Right ventricle myocardium superior (tissue), 1 donor: ENCODE measurements at places on chromosomes 5 and 9.

DNA sequence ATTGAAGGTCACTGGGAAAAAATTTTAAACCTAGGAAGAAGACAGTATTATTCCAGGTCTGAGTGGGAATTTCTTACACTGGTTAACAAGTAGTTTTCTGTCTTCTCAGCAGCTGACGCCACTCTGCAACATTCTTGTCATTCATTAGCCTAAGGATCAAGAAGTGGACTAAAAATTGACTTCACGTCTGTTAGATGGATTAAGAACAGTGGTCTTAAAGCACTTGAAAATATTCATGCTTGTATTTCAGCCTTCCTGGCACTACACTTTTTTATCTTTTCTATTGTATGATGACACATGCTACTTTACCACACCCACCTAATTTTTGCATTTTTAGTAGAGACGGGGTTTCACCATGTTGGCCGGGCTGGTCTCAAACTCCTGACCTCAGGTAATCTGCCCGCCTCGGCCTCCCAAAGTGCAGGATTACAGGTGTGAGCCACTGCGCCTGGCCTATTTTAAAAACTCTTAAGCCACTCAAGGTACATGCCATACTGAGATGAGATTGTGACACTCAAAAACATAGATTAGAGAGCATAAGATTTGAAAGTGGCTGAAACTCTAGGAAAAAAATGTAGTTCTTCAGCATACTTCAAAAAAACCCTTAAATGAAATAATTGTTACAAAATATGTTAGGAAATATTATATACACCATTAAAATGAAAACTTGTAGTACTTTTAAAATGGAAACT lies 8.4 kb downstream of the MATR3 start:
- no peak for DNase-seq

GRCh38 chr5:80083101-80083890 lies 48.1 kb downstream of the THBS4 start:
- DNase-seq = peak; percentile 42

- no peak for DNase-seq
Observed at GRCh38 chr5:122770477-122770876, 4.4 kb upstream of the SNX2 start.

DNA sequence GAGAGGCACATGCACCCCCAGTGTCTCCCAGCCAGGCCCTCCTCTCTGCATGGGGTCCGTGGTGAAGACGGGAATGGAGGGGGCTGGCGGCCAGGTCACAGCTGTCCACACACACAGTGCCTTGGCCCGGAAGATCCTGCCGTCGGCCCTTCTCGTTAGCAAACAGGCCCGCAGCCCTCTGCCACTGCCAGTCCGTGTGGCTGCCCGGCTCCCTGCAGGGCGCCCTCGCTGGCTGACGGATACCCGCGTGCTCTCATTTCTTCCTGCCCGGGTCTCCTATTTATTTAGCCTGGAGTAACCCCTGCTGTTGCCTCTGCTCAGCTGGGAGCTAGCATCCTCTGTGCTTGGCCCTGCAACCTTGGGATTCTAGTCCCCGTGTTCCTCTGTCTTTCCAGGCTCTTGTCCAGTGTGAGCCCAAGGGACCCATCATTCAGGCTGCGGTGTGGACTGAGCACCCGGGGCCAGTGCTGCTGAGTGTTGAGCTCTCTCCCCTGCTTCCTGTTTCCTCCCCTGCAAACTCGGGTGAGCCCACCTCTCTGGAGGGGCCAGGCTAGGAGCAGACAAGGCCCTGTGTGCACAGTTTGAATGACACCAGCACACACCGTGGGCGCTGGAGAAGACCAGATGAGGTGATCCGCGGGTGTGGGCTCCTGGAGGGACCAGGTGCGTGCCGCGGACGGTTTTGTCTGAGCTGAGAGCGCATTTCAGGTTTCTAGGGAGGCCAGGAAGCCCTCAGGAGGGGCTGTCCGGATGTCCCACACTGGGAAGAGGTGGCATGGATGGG lies 14.6 kb upstream of the RNU6ATAC start:
- DNase-seq = peak; percentile 71

GRCh38 chr5:35218981-35219380 lies 11.3 kb downstream of the PRLR start:
- DNase-seq = no peak

DNA sequence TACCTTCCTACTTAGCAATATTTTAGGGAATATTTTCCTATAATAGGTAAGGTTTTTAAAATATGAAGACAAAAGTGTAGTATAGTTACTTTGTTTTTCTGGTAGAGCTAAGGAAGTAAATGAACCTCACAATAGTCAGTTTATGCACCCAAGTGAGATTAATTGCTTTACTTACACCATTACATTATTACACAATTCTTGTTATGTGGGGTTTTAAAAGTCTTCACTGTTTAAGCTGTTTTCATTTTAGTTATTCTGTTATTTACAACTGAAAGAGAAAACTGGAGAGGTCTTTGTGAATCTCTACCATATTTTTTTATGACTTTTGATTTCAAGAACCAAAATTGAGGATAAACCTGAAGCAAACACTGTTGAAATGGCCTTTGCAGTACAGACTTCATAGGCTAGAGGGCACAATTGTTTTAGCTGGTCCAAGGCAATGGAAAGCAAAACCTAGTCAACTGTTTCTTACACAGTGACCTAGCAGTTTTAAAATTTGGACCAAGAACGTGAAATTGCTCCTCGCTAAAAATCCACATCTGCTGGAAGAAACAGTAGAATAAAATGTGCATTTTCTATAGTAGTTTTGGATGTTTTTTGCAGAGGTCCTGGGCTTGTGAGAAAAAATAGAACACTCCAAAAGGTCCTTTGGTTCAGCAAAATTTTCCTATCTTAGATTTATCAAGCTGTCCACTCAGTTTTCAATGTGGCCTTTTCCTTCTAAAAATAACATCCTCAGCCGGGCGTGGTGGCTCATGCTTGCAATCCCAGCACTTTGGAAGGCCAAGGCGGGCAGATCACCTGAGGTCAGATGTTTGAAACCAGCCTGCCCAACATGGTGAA lies 66.4 kb upstream of the FER start:
- no peak for DNase-seq

DNA sequence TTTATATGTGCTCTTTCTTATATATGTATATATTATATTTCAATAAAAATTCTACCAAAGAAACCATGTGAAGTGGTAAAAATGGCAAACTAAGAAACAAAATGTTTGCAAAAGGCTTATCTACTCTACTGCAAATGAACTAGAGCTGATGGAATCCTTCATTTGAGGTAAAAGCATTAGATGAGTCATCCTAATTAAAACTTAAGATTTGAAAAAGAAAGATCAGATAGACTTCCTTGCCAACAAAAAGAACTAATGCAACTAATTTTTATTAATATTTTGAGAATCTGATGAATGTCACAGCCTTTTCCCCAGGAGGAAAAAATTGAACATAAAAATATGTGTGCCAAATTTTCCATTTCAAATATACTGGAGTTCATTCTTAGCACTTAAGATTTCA lies 84.1 kb upstream of the SLCO4C1 start:
- DNase-seq = no peak

DNA sequence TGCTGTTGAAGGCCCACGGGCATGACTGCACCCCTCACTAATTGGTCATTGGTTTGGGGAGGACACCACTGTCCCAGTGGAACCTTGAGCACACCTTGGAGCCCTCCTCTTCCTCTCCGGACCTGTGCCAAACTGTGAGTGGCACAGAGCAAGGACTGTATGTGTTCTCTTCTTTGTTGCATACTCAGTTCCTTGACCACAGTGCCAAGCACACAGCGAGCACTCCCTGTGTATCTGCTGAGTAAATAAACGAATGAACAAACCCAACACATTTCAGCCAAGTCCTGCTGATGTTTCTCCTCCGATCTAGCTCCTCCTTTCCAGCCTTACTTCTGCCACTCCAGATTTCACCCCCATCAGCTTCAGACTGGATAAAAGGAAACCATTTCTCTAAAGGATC lies 2.7 kb upstream of the TRIM52 start:
- no peak for DNase-seq

- DNase-seq = no peak
Observed at GRCh38 chr9:128369024-128369706, 2.0 kb upstream of the URM1 start.

DNA sequence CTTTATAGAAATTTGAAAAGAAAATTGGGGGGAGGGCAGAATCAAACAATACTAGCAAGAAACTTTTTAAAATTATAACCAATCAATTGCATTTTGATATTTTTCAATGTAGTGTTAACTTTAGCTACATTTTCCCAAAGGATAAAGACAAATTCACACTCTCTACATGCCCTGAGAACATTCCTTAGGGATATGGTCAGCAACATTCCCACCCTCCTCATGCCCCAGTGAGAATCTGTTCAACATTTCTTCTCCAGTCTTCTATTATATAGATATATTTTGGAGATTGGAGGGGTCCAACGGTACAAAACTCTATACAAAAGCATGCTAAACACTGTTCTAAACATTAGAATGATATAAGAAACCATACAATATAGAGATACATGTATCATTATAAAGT lies 11.6 kb upstream of the PRR16 start:
- no peak for DNase-seq

DNA sequence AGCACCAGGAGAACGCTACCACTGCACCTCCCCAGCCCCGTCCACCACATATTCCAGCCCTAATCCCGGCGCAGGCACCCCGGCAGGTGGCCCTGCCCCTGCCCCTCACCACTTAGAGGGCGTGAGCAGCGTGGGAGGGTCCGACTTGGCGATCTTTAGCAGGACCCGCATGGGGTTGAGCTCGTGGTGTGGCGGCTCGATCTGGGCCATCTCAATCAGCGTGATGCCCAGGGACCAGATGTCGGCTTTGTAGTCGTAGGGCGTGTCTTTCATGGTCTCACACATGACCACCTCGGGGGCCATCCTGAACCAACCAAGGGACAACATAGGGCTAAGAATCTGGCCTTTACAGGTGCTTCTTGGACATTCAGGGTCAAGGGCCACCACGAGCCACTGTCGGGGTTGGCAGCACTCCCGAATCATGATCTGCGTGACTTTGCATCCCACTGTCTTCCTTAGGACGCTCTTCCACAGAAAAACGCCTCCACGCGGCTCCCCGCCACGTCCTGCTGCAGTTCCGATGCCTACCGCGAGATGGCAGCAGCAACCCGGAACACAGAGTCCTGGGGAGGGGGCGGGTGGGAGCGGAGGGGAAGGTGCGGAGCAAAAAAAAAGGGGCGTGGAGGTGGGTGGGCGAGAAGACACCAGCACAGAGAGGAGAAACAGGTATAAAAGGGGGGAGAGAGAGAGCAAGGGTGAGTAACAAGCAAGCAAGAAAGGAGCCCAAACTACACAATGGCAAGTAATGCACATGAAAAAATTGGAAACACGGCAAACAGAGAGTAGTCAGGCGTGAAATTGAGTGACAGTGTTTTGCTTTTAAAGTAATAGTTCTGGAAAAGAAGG lies 81.3 kb downstream of the STK10 start:
- peak; percentile 81 for DNase-seq

GRCh38 chr5:58240322-58240721 lies 219.6 kb downstream of the PLK2 start:
- DNase-seq = no peak

DNA sequence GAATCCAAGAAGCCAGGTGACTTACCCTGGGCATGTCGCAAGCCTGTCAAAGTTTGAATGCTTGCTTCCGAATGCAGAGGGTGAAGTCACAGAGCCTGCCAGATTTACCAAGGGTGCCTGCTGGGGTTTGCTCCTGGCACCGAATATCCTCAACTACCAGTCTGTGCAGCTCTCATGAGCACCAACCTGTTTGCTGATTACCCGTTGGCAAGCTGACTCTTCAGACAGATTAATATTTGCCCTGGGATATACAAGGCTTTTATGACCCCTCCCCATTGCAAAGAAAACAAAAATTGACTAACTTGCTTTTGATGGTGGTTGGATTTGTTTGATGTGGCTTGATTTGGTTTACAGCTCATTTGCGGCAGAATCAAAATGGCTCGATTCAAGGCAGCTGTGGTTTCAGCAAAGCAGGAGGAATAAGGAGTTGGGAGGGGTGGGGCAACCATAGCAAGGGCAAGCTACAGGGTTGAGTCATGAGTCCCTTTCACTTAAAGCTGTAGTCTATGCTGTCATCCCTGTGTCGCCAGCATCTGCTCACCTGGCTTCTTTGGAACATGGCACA lies 82.3 kb upstream of the AGXT2 start:
- DNase-seq = no peak

DNA sequence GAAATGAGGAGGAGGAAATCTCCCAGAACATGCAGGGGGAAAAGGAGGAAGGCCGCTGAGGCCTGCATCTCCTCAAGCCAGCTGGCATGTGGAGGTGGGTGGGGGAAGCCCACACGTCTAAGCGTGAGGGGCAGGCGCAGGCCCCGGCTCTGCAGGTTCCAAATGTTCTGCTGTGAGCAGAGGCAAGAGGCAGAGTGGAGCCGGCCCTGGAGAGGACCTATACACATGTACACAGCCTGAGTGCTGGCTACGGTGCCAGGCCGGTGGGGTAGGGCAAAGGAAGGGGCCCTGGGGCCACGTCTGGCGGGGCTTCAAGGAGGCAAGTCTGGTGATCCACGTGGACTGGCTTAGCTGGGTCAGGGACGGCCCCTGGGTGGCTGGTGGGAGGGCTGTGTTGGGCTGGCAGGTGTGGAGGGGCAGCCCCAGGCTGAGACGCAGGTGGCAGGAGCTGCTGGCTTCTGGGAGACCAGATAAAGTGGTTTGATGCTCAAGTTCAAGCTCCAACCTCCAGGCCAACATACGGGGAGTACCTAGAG lies 26.4 kb downstream of the LPCAT1 start:
- no peak for DNase-seq

DNA sequence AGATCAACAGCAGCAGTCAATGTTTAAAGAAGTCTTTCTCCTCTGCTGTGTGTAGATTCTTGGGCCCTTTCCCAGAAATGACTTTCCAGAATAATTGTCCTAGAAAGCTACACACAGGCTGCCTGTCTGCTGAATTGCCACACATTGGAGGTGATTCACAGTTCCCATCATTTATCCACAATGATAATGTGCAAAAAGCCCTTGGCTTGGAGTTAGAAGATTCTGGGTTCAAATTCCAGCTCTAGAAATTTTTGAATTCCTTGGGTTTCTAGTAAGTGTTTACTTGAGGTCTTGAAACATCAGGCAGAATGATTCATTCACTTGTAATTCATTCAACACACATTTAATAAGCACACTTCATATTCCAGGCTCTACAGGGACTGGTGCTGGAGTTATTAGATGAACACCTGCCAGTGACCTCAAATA lies 28.6 kb upstream of the EPB41L4B start:
- DNase-seq = no peak
